ENCODE measurements at places on chromosomes 4 and X. TPM values are rescaled to one million over a fixed set of nuclear protein-coding genes. Genes with fewer than 3 reads are reported as not detected.

The PABPC1L2A gene
- total RNA-seq = not detected

- peaks cover 2% of the 10 kb centered on the region for H3K36me3 ChIP-seq
- no peak overlapping the region for H3K27ac ChIP-seq
- H3K27me3 ChIP-seq = peaks cover 6% of the 10 kb centered on the region
- no peak overlapping the region for H3K4me3 ChIP-seq
- peaks cover 5% of the 10 kb centered on the region for H3K4me1 ChIP-seq
- DNase-seq = no peak
Observed at GRCh38 chr4:139898293-139898692, 232.7 kb downstream of the MGST2 start.

The STOX2 gene
- not detected for total RNA-seq

GRCh38 chr4:187178587-187178986 lies 454.9 kb upstream of the FAT1 start:
- no peak overlapping the region for H3K4me3 ChIP-seq
- no peak for DNase-seq
- no peak overlapping the region for H3K27ac ChIP-seq
- H3K27me3 ChIP-seq = no peaks in the 10 kb centered on the region

GRCh38 chrX:276581-277201 lies 4.5 kb upstream of the PLCXD1 start:
- DNase-seq = no peak
- H3K27ac ChIP-seq = peak overlapping the region; percentile 24
- H3K27me3 ChIP-seq = no peaks in the 10 kb centered on the region
- peak overlapping the region; percentile 87 for H3K4me3 ChIP-seq
- H3K4me1 ChIP-seq = peaks cover 7% of the 10 kb centered on the region

The FGF5 gene
- 0.08 TPM for total RNA-seq

The TSC22D3 gene
- total RNA-seq = 1,559 TPM

DNA sequence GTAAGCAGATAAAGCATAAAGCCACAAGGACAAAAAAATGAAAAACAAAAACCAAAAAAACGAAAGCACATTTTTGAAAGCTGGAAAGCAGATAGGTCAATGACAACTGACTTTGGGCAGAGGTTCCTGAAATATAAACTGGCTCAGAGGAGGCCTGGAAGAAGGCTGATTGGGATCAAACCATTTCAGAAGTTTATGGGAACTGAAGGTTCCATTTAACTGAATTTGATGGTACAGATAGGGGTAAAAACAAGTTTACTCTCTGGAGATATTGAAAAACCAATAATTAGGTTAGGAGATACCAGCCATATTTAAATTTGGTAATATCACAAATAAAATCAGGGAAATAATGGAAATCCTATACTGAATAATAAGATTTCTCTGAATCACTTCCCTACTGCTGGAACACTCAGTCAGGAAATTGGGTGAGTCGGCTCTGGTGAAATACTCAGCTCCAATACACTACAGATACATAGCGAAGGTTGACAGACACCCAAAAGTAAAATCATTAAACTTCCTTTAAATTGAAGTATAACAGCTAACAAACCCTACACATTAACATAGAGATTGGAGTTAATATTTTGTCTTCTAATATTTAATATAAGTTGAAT lies 1584.3 kb downstream of the STIM2 start:
- H3K27me3 ChIP-seq = no peaks in the 10 kb centered on the region
- no peak overlapping the region for H3K27ac ChIP-seq
- H3K4me3 ChIP-seq = no peak overlapping the region
- DNase-seq = no peak

The NPY2R gene
- total RNA-seq = not detected

- peak overlapping the region; percentile 19 for H3K27ac ChIP-seq
- H3K4me1 ChIP-seq = peaks cover 6% of the 10 kb centered on the region
- no peaks in the 10 kb centered on the region for H3K27me3 ChIP-seq
- DNase-seq = no peak
Observed at GRCh38 chrX:40245488-40246071, 147.8 kb upstream of the BCOR start.

GRCh38 chr4:113467581-113467980 lies 294.0 kb downstream of the CAMK2D start:
- H3K4me1 ChIP-seq = peaks cover 5% of the 10 kb centered on the region
- no peak overlapping the region for H3K4me3 ChIP-seq
- no peaks in the 10 kb centered on the region for H3K27me3 ChIP-seq
- H3K36me3 ChIP-seq = peaks cover 8% of the 10 kb centered on the region

The BGN gene
- not detected for total RNA-seq

The SPARCL1 gene
- not detected for total RNA-seq

Measured in T-helper 17 cell (primary cell).